Urinary bladder (tissue), 4 donors: ENCODE measurements at places on chromosomes 13 and 19. TPM values are rescaled to one million over a fixed set of nuclear protein-coding genes. Genes with fewer than 3 reads are reported as not detected.
A peak's percentile ranks its signal among the peaks of the same experiment; 100 is the strongest.

Gene ZNF175
- 4.9 TPM for polyA plus RNA-seq

Gene RNASEH2A
- 12.8 TPM for polyA plus RNA-seq

Gene SMAD9
- polyA plus RNA-seq: 10.8 TPM

Gene SOX21
- not detected for polyA plus RNA-seq

Gene C19orf73
- polyA plus RNA-seq: 1.6 TPM

Gene ANGPTL8
- polyA plus RNA-seq: 21.4 TPM

Gene ARHGAP33
- 10.2 TPM for polyA plus RNA-seq

Gene ZNF543
- polyA plus RNA-seq: 2.9 TPM

Gene NLRP7
- polyA plus RNA-seq: not detected

Gene SWSAP1
- 2.4 TPM for polyA plus RNA-seq

Gene CACNG6
- polyA plus RNA-seq: not detected

Gene COL5A3
- 18.3 TPM for polyA plus RNA-seq

Gene CEACAM21
- 0.90 TPM for polyA plus RNA-seq

Gene DCT
- 0.15 TPM for polyA plus RNA-seq

Gene IRGC
- polyA plus RNA-seq: not detected

Gene PRR22
- 2.3 TPM for polyA plus RNA-seq

Gene MBD3L2
- not detected for polyA plus RNA-seq

DNA sequence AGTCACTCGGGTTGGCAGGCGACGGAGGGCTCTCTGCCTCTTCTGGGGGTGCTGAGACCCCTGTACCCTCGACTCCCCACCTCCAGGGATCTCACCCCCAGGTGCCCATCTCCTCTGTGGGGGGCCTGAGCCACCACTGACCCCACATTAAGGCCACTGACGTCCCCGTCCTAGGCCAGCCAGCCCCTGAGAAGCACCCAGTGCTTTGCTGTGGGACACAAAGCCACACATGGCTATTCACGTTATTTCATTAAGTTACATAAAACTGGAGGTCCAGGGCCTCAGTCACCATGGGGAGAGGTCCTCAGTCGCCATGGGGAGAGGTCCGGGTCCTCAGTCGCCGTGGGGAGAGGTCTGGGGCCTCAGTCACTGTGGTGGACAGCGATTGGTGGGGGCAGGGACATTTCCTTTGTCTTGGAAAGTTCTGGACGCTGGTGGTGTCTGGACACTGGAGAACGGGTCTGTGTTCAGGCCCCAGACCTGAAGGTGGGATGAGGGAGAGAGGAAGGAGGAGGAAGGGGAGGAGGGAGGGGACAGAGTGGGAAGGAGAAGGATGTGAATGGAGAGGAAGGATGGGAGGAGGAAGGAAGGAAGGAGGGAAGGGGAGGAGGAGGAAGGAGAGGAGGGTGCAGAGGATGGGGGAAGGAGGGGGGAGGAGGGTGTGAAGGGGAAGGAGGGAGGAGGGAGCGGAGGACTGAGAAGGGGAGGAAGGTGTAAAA, 3.9 kb upstream of the EFNA2 start:
- DNase-seq: no peak

GRCh38 chr13:111158136-111158805, 43.2 kb downstream of the ARHGEF7 start:
- DNase-seq: no peak

GRCh38 chr19:8441725-8442544, 2.8 kb upstream of the HNRNPM start:
- DNase-seq: no peak

- no peak for DNase-seq
These were observed 2.2 kb downstream of the PRR22 start for GRCh38 chr19:5782322-5782721.

- no peak for DNase-seq
These were observed 2816.6 kb downstream of the PCDH9 start for GRCh38 chr13:64413529-64413928.

DNA sequence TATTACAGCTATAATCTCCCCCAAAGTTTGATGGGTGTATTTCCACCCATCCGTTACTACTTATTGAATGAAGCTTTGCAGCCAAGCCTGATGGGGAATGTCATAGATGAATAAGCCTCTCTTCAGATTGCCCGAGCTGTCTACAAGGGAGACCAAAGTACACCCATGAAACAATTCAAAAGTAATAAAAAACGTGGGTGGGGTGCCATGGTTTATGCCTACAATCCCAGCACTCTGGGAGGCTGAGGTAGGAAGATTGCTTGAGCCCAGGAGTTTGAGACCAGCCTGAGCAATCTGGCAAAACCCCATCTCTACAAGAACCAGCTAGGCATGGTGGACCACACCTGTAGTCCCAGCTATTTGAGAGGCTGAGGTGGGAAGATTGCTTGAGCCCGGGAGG, 419.2 kb downstream of the FGF9 start:
- DNase-seq: no peak

GRCh38 chr13:74000876-74001275, 133.3 kb downstream of the KLF12 start:
- no peak for DNase-seq

DNA sequence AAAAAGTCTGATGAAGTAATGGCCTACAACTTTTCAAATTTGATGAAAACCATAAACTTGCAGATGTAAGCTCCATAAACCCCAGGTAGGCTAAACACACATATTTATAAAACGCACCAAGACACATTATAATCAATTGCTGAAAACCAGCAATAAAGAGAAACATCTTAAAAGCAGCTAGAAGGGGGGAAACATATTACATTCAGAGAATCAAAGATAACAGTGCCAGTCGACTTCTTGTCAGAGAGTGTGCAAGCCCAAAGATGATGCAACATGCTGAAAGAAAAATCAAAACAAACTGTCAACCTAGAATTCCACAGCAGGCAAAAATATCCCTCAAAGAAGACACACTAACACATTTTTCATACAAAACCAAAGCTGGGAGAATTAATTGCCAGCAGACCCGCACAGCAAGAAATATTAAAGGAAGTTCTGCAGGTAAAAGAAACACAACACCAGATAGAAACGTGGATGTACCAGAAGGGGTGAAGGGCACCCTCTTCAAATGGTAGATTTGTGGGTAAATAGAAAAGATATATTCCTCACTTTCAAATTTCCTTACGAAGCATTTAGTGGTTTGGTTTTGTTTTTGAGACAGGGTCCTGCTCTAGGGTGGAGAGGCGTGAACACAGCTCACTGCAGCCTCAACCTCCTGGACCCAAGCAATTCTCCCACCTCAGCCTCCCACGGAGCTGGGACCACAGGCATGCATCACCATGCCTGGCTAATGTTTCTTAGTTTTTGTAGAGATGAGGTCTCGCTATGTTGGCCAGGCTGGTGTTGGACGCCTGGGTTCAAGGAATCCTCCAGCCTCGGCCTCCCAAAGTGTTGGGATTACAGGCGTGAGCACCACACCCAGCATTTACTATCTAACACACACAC, 16.5 kb upstream of the ATP1A3 start:
- DNase-seq: no peak

GRCh38 chr13:42149136-42149535, 100.7 kb downstream of the DGKH start:
- no peak for DNase-seq

DNA sequence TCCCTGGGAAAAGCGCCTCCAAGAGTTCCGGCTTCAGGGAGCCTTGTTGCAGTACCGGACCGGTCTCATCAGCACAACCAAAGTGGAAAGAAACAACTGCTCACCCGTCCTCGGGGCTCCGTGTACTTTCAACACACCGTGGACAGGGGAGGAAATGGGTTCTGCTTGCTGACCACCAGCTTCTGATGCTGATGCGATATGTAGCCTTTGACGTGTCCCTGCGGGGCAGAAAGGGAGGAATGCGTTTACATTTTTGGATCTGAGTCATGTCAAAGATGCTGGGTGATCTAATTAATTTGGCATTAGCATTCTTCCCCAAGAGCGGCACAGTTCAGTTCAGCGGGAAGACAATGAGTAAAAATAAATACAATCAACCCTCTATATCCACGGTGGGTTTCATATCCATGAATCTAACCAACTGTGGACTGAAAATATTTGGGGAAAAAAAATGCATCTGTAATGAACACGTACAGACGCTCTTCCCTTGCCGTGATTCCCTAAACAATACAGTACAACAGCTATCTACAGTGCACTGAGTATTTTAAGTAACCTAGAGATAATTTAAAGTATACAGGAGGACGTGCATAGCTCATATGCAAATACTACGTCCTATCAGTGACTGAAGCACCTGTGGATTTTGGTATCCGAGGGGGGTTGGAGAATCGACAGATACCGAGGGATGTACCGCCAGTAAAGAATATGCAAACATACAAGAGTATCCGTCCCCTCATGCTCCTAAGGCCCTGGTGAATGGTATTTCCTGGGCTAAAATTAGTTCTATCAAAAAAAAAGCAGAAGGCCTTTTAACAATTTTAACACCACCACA, 19.8 kb downstream of the PROZ start:
- DNase-seq: no peak

DNA sequence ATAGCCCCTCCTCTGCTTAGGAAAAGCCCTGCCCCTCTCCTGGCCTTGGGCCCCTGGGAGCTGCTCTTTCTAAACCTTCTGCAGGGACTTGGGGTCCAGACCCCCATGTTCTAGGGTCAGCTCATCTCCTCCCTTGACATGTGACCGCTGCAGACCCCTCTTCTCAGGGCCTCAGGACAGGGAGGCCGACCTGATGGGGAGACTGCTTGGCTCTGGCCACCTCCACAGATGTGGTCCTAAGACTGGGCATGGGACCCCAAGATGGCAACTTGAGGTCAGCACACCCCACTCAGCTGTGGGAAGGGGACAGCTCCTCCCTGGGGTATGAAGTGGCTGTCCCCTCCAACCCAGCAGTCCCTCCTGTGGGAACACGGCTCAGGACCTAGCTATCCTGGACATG, 3.9 kb upstream of the SIX5 start:
- no peak for DNase-seq

GRCh38 chr19:35000647-35001501, 751 bp downstream of the GRAMD1A start:
- DNase-seq: no peak

GRCh38 chr13:65553096-65553727, 1676.9 kb downstream of the PCDH9 start:
- DNase-seq: no peak

DNA sequence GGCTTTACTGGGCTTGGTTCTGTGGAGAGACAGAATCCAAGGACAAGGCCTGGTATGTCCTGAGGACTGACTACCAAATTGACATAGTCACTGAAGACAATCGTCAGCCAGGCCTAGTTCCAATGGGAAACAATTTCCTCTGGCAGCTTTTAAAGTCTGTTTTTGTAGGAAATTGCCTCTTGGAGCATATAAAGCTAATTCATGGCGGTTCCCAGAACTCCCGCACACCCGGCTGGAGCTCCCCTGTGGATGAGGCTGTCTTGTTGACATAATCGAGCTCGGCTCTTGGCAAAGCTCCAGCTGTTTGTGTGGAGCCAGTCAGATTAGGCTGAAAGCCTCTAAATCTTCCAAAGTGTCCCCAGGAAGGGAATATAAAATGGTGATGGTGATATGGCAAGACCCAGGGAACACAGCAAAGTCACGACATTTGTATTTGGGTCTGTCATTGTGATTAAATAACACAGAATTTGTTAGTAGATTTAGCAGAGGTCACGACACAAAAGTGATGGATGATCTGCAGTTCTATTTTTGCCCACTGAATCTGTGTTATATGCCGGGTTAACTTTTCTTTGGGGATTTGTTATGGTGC, 395.0 kb downstream of the PCDH9 start:
- peak; percentile 13 for DNase-seq

DNA sequence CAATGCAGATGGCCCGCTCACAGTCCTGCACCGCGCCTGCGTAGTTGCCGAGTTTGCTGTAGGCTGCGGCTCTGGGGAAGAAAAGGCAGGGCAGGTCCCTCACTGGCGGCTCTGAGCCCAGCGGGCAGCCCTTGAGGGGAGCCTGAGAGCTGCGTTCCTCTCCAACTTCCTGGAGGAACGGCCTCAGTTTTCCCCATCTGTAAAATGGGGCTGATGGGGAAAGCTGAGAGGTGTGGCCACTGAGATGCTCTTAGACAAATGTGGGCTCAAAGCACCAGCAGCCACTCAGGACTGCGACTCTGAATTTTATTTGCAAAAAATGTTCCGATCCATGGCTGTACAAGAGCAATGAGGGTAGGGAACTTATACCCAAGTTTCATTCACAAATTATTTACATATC, 19.4 kb downstream of the SGTA start:
- DNase-seq: no peak

- DNase-seq: no peak
These were observed 16.0 kb downstream of the POU4F1 start for GRCh38 chr13:78587395-78587794.

DNA sequence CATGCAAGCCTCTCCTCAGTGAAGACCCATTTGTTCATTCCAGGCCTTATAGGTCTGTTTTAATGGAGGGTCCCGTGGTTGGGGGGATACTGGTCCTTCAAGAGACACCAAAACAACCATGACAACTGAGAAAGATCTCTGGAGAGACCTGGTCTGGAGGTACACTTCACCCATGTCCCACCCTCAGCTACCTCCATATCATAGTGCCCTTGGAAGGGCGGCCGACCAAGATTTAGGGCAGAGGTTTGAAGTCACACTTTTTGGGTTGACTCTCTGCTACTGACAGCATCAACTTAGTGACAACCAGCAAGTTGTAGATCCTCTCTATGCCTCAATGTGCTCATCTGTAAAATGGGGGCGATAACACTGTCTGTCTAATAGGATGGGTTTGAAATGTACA, 177.3 kb downstream of the TSHZ3 start:
- DNase-seq: no peak

GRCh38 chr19:17504030-17504429, 7.4 kb upstream of the PGLS start:
- DNase-seq: no peak
